ENCODE measurements at places on chromosomes 1 and 21.

DNA sequence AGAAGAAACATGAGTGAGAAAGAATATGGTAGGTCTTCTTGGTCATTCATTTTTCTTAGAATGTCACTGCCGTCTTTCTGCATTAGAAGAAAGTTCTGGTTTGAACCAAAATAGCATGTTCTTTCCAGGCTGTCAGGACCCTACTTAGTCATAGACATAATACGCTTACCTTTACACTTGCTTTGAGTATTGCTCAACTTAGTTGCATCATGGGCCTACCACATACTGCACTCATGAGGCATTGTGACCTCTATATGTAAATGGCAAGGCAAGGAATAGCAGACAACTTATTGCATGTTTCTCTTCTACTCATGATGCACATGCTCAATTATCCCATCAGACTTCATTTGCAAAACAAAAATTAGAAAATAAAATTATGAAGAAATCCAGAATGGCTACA is 415.0 kb downstream of the HLX start:
- DNase-seq, result no peak

GRCh38 chr1:55155522-55155921 is 59.6 kb downstream of the USP24 start:
- DNase-seq, result no peak

DNA sequence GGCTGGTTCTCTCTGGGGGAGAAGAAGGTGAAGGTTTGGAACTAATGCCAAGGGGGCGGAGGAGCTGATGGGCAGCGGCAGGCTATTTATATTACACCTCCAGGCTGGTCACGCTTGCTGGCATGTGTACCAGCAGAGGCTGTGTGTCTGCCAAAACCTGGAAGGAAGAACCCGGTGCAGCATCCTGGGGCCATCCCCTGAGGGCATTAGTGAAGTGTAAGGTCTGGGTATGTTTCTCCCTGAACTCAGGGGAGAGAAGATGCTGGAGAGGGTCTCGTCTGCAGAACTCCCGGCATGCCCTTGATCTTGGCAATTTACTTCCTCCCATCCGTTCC is 5.3 kb downstream of the DISP3 start:
- no peak for DNase-seq

DNA sequence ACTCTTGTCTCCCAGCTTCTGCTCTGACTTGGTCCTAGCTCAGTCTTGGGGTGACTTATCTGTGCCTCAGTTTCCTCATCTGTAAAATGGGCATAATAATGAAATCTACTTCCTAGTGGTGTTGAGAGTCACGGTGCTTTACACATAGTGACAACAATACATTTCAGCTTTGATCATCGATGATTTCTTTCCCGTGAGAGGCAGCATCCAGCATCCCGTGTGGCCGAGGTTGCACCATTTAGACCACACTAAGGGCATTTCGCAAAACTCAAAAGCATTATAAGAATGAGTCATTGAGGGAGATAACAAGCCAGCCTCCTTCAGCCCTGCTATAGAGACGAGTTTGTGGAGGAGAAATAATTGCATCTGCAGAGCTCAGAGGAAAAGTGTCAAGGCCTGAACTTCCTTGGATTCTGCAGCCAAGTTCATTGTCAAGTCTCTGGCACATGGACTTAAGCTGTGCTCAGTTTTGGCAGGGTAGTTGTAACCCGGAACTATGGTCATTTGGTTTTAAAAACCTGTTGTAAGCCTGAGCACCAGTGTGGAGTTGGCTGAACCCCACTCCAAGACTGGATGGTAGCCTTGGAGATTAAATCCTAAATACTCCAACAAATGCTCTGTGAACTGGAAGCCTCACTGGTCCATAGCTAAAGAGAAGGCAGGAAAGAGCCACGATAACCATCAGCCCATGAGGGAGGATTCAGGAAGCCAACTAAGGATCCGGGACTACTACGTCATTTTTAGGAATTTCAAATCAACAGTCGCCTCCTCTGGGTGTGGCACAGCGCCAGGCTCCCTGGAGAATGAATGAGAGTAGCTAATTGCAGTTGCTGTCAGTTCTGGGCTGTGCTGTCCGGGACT is 64.2 kb downstream of the TCP10L start:
- peak; percentile 64 for DNase-seq

DNA sequence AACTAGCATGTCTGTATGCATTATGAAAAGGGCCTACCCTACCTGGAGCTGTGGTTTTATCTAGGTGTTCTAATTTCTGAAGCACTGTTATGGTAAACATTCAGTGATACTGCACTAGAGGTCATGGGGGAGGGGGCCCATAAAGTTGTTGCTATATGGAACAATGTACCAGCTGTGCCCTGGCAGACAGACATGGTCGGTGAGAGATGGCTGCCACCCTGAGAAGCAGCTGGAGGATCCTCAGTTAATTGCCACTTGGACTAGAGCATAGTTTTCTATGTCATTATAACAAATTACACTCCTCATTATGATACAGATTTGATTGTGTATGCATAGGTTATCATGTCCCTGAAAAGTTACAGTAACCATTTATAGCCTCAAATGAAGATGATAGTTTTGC is 45.4 kb downstream of the ILDR2 start:
- DNase-seq, result no peak

GRCh38 chr1:205084360-205084759 is at the start of gene TMEM81:
Gene TMEM81 (minus strand): TSS chr1:205084460. CDS start chr1:205084320, 140 bp downstream.
- DNase-seq, result no peak

DNA sequence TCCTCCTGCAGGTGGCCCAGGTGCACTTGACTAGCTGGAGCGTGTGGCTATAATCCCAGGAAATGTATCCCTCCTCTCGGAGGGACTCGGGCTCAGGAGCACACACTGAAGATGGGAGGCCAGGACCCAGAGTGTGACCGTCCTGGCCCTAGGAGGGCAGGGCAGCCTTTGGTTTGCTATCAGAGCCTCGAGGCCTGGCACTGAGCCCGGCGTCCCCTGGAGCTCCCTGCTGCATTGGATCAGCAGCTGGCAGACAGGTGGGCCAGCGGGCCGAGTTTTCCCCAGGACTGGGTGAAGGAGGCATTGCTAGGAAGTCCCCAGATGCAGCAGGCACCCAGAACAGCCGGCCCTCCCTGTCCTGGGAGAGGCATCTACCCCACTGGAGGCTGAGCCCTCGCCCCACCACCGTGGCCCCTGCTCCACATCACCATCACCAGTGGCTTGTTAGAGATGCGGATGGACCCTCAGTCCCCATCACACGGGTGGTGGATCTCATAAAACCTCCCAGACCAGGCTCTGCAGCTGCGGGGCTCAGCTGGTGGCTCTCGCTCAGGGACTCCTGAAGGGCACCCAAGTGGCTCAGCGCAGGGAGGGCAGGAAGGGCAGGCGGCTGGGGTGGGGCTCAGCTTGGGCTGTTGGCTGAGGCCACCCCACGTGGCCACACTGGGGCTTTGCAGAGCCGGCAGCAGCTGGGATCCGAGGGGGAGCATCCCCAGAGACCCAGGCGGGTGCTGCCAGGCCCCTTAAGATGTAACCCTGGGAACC is 32.7 kb upstream of the POFUT2 start:
- DNase-seq, result peak; percentile 42

- no peak for DNase-seq
Observed at GRCh38 chr1:81287411-81288080, 513.2 kb upstream of the ADGRL2 start.

- no peak for DNase-seq
Observed at GRCh38 chr1:20194224-20194623, 7.9 kb upstream of the PLA2G2C start.

GRCh38 chr1:79648126-79648525 is 641.6 kb upstream of the ADGRL4 start:
- DNase-seq, result no peak

GRCh38 chr21:34908419-34909055 is 140.6 kb downstream of the RUNX1 start:
- peak; percentile 78 for DNase-seq

DNA sequence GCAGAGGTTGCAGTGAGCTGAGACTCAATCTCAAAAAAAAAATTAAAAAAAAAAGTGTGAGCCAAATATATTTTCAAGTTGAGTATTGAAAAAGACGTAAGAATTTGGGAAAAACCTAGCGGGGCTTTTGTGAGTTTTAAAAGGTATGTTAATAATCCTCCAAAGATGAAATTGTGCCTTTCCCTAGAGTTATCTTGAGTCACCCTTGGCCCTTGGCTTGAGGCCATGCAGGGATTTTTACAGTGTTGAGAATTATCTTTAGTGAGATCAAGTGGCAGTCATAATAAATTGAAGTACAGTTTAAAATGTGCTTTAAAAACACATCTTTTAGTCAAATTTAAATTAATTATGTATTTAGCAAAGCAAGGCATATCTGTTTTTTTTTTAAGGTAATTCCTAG is 32.7 kb downstream of the PPP2R5A start:
- DNase-seq, result no peak

DNA sequence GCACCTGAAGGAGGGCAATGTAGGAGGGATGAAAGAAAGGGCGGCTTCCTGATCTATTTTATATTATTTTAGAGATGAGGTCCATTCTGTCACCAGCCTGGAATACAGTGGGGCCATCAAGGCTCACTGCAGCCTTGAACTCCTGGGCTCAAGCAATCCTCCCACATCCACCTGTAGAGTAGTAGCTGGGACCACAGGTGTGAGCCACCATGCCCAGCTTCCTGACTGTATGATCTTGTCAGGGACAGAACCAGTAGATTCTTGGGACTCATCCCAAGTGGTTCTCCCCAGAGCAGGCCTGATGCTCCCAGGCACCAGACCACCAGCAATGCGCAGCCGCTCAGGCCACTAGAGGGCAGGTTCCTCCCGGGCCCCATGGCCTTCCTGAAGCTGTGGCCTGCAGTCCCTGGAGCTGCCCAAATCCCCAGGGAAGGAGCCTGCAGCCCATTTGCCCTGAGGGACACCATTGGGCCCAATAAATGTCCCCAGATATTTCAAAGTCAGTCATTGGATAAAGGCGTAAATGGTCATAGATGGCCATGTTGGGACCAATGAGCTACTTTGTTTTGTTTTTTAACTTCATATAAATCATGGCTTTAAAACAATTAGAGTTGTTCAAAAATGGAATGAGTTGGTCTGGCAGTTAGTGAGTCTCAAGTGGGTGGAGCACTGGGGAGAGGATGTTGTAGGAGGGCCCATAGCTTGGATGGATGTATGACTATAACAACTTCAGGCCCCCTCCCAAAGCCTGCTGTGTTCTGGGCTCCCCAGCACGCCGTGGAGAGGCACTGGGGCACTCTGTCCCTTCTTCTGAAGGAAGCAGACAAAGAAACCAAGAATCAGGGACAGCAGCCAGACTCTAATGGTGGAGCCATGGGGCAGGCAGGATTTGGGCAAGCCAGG is 44.7 kb upstream of the GOLT1A start:
- DNase-seq, result peak; percentile 67

- no peak for DNase-seq
Observed at GRCh38 chr1:44689447-44689765, 14.9 kb downstream of the ARMH1 start.

DNA sequence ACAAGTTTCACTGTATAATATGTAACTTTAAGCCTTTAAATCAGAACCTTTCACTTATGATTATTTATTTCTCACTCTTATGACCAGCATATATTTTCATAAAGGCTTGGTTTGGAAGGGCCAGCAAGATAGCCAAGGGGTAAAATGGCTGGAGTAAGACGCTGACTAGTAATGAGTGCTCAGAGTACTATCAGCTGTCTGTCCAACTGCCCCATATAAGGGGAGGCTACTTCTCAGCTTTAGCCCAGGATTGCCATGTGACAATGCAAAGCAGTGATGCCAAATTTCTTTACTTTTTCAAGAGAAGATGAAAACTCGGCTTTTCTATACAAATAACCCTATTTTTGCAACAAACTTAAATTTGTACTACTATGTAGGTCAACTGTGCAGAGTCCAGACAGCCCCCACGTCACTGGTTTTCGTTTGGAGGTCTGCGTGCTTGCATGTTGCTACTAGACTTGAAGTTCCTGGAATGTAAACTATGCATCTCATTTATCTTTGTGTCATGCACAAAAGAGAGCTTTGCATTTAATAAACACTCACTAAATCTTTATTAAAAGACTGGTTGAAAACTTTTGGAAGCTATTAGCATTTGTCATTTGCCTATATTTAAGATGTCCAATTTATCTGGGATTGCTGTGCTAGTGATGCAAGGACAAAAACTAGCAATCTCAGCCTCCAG is 110.4 kb downstream of the TNFSF18 start:
- no peak for DNase-seq

DNA sequence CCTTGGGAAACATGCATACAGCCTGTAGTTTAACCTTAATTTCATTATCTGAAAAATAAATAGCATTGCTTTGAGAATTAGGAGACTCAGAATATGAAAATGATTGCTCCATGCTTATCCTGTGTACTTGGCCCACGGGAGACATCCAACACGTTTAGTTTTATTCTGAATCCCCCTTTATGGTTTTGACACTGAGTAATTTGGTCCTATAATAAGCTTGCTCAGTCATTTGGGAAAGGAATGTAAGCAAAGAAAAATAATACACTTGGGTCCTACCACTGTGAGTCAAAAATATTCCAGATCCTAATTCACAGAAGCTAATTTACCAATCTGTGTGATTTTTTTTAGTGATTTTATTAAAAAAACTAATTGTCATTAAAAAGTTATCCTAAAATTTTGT is 557.3 kb downstream of the USP25 start:
- no peak for DNase-seq

- no peak for DNase-seq
Observed at GRCh38 chr1:167460836-167461235, 57.5 kb downstream of the CD247 start.

- DNase-seq, result no peak
Observed at GRCh38 chr21:34570313-34570712, 44.6 kb downstream of the RCAN1 start.

DNA sequence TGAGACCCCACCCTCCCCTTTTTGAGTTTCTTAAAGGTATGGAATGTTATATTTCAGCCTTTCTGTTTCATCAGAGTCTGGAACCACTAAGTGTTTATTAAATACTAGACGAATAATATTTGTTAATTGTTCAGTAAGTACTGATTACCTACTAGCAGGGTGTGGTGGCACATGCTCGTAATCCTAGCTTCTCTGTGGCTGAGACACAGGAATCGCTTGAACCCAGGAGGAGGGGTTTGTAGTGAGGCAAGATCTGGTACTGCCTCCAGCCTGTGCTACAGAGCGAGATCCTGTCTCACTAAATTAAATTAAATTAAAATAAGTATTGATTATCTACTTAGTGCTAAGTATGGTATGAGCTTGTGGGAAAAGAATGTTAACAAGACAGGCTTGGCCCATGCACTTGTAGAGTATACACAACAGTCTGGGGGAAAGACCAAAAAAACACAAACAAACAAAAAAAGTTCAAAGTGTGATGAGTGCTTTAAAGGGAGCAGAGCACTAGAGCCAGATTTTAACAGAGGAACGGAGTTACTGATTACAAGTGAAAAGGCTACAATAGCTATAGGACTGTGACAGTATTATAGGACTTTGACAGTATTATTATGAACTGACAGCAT is 2.4 kb downstream of the CEPT1 start:
- no peak for DNase-seq

- DNase-seq, result no peak
Observed at GRCh38 chr1:59179673-59180072, 117.2 kb upstream of the FGGY start.

DNA sequence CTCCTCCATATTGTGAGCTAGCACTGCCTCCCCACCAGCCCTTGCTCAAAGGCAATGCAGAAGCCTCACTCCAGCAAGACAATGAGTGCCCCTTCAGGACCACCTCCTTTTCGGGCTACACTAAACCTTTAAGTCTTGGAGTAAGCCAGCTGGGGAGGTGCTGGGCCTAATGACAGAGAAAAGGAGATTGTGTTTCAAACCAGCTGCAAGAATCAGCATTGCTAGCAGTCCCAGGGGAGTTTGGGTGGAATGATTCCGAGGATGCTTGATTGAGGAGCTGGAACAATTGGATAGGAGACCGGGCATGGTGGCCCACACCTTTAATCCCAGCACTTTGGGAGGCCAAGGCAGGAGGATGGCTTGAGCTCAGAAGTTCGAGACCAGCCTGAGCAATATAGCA is 54.1 kb upstream of the GPR37L1 start:
- no peak for DNase-seq
